ENCODE measurements at places on chromosomes 3 and 15.

GRCh38 chr3:30448450-30449289 lies 157.7 kb upstream of the TGFBR2 start:
- DNase-seq: no peak

DNA sequence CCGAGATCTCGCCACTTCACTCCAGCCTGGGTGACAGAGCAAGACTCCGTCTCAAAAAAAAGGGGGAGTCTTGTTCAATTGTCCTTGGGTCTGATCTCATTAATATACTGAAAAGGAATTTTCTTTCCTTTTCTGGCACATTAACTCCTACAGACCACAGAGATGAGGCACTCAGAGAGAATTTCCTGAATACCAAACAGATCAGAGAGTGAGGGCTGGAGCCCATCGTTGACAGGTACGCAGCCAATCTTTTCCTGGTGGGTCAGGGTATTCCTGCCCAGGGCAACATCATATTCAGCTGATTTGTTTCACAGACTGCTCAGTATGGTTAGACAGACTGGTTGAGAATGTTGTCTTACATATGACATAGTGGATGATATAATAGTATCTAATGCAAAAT lies 82.8 kb upstream of the TNFSF10 start:
- DNase-seq: no peak

DNA sequence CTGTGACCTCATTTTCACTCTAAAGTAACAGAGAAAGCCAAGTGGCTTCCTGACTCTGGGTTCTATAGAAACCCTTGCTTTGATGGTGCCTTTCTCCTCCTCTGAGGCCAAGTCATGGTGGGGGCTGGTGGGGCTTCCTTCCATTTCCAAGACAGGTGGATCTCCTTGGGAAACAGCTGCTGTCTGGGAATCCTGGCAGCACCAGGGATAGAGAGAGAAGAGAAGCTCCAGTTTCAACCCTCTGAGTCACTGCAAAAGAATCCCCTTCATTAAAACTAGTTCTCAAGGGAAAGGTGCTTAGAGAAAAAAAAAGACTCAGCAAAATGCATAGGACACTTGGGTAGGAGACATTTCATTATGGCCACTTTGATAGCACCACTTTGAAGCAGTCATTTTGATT lies 614.4 kb downstream of the FHIT start:
- no peak for DNase-seq

GRCh38 chr3:13088028-13089006 lies 15.1 kb upstream of the IQSEC1 start:
- no peak for DNase-seq

GRCh38 chr3:58522759-58523425 lies 14.1 kb downstream of the ACOX2 start:
- no peak for DNase-seq

- no peak for DNase-seq
Observed at GRCh38 chr15:89171136-89172072, 50.0 kb downstream of the RLBP1 start.

DNA sequence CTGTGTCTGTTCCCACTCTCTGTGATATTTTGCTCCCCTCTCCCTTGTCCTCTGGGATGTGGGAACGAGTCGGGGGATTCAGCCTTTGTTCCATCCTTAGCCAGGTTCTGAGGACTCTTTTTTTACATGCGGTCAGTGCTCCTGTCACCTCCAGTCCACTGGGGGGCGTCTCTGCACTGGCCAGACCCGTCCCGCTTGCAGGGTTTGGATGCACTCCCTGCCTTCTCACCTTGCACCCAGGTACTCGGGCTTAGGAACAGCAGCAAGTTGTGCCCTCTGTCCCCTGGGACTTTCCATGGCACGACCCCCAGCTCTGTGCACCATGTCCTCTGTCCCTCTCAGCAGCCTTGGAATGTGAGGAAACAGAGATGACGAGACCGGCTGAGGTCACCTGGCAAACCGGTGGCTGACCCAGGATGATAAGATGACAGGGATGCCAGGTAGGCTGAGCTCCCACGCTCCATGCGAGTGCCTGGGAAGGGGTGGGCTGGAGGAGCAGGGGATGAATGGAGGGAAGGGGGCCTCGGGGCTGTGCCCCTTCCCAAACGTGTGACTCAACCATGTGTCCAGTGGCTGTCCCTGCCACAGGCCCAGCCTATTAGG lies 27.3 kb upstream of the FGD5 start:
- DNase-seq: no peak

GRCh38 chr3:139530717-139531116 lies 8.8 kb downstream of the RBP1 start:
- DNase-seq: no peak

DNA sequence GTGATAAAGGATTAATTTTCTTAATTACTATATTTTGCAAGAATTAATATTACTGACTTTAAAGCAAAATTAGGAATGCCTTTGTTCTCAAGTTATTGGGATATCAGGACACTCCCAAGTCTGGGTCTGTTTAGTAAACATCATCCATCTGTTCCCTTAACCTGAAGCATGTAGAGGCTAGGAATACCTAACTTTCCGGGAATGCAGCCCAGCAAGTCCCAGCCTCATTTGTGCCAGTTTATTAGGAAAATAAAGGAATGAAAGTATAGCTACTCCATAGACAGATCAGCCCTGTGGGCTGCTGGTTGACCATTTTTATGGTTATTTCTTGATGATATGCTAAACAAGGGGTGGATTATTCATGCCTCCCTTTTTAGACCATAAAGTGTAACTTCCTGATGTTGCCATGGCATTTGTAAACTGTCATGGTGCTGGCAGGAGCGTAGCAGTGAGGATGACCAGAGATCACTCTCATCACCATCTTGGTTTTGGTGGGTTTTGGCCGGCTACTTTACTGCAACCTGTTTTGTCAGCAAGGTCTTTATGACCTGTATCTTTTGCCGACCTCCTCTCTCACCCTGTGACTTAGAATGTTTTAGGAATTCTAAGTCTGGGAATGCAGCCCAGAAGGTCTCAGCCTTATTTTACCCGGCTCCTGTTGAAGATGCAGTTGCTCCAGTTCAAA lies 540.2 kb downstream of the NAALADL2 start:
- DNase-seq: no peak

DNA sequence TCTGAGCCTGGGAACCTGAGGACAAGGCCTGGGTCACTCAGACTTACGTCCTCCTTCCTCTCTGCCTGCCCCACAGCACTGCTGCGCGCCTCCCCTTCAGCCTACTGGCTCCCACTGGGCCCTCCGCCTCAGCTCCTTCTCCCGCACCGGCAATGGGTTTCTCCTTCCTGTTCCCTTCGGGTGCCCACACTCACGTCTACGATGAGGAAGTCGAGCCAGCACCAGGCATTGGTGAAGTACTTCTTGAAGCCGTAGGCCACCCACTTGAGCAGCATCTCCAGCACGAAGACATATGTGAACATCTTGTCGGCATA lies 70.0 kb downstream of the EXOG start:
- DNase-seq: no peak

- no peak for DNase-seq
Observed at GRCh38 chr3:25084016-25084415, 344.0 kb upstream of the RARB start.

DNA sequence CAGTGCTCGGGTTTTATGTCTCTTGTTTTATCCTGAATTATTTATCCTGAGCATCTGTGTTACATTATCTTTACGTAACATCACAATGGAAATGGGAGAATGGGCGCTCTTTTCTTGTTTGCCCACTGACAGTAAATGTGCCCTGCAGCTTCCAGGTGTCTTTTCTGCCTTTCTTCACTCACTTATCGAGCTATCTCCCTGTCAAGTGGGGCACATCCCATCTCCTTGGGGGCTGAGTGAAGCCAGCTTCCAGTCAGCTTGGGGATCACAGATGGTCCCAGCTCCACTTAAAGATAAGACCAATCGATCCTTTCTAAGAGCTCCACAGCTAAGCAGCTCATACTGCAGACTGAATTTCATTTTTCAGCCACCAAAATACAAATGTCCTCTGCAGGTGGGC lies 125.8 kb downstream of the KBTBD8 start:
- no peak for DNase-seq

- DNase-seq: no peak
Observed at GRCh38 chr3:134211797-134212196, 38.9 kb downstream of the RYK start.

- DNase-seq: no peak
Observed at GRCh38 chr3:194800002-194800401, 114.3 kb downstream of the FAM43A start.

- no peak for DNase-seq
Observed at GRCh38 chr15:73902121-73903020, 23.9 kb upstream of the LOXL1 start.

GRCh38 chr15:82108489-82109078 lies 62.8 kb upstream of the MEX3B start:
- no peak for DNase-seq

GRCh38 chr3:18351823-18352744 lies 73.1 kb downstream of the SATB1 start:
- DNase-seq: no peak

- no peak for DNase-seq
Observed at GRCh38 chr3:50275141-50275995, 3.5 kb upstream of the LSMEM2 start.

DNA sequence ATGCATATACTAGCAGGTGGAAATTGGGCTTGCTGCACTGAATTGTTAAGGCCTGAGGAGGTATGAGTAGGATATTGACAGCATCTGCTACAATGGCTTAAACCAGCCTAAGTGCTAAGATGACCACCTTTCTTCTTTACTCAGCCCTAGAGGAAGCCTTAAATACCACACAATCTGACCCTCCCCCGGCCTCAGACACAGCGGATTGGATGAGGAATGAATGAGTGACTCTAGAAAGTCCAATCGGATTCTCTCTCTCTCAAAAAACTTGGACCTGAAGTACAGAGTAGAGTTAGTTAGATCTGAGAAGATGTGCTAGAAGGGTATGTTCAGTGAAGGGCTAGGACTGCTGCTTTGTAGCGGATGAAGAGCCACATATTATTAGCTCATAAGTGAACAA lies 39.9 kb upstream of the C3orf49 start:
- DNase-seq: no peak

DNA sequence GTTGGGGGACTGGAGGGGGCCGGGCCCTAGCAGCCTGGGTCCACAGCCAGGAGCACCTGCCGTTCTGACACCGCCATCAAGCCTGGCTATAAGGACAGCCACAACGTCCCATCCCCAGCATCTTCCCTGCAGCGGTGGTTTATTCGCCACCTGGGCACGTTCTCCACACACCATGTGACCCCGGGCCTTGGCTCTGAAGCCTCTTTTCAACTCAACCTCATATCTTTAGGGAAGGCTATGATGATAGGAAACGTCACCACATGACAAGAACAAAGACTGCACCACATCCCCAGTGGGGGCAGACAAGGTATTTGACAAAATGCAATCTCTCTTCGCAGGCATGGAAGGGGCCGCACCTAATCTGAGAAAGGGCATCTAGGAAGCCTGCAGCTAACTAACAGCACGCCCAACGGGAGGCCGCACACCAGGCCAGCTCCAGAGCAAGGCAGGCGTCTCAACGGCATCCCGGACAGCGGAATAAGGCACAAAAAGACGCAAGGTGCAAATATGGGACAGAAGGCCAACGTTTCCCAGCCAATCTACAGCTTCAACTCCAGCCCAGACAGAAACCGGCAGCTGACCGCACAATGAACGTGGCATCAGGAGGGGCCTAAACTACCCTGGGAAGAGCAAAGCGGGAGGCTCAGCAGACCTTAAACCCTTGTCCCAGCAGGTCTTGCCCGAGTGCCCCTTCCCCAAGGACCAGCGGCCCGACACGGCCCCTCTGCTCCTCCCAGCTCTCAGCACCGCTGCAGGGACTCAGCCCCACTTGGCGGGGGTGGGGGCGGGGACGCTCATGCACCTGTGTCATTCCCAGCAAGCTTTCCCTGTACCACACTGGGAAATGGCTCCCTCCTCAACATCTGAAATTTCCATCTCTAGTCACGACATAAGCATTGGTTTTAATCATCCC lies 41.9 kb downstream of the NIPA2 start:
- no peak for DNase-seq

GRCh38 chr3:171345107-171345843 lies 114.9 kb downstream of the TNIK start:
- DNase-seq: no peak

GRCh38 chr3:31166249-31166885 lies 271.9 kb upstream of the GADL1 start:
- DNase-seq: no peak

DNA sequence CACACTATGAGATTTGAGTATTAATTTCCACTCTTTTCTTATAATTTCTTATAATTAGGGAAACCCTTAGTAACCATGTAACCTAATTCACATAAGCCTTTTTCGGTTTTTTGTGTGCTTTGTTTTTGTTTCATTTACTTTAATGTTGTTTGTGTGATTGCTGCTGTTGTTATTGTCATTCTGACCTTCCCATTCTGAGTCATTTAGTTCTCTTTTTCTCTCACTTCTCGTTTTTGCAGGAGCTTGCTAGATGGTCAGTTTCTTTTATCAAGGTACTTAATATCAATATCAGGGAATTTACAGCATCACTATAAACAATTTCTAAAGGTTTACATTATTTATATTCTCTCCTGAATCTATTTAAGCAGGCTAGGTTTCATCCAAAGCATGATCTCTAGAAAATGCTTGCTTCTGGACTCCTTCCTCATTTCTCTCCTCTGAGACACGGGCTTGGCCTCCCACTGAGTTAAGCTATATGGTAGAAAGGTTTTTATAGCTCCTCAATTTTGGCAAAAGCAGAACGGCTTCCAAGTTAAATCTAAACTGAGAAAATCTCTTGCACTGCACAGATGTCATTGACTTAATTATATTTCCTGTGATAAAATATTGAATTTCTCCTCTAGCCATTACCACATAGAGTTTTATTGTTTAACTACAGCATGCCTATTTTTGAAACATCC lies 534.2 kb downstream of the NSUN3 start:
- no peak for DNase-seq

- no peak for DNase-seq
Observed at GRCh38 chr15:84981711-84982300, at the start of gene PDE8A. Gene PDE8A, plus strand, starts transcription at chr15:84981856. Its CDS starts 307 bp downstream, at chr15:84982163.

GRCh38 chr3:11549580-11550140 lies 94.1 kb downstream of the VGLL4 start:
- DNase-seq: no peak

DNA sequence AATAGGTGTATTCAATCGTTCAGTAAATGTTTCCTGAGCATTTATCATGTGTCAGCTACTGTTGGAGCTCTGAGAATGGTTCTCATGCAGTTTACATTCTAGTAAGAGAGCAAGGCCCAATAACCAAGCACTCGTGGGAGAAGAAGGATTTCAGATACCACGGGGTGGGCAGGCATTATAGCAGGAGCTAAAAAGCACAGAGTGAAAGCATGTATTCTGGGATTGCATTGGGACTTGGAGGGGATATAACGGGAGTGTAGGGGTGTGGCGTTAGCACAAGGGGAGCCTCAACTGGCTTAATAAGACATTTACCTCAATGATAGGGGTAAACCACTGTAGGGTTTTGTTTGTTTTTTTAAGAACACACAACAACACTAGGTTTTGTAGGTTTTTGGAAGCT lies 1.6 kb upstream of the SIAH2 start:
- DNase-seq: no peak

- DNase-seq: no peak
Observed at GRCh38 chr15:65947041-65947440, 77.8 kb downstream of the RAB11A start.
